NCI-H1092 treated with DMSO at 0.1 percent for 48 hours (cell line): ENCODE measurements at places on chromosomes 4 and X.
A peak's percentile ranks its signal among the peaks of the same experiment; 100 is the strongest.

DNA sequence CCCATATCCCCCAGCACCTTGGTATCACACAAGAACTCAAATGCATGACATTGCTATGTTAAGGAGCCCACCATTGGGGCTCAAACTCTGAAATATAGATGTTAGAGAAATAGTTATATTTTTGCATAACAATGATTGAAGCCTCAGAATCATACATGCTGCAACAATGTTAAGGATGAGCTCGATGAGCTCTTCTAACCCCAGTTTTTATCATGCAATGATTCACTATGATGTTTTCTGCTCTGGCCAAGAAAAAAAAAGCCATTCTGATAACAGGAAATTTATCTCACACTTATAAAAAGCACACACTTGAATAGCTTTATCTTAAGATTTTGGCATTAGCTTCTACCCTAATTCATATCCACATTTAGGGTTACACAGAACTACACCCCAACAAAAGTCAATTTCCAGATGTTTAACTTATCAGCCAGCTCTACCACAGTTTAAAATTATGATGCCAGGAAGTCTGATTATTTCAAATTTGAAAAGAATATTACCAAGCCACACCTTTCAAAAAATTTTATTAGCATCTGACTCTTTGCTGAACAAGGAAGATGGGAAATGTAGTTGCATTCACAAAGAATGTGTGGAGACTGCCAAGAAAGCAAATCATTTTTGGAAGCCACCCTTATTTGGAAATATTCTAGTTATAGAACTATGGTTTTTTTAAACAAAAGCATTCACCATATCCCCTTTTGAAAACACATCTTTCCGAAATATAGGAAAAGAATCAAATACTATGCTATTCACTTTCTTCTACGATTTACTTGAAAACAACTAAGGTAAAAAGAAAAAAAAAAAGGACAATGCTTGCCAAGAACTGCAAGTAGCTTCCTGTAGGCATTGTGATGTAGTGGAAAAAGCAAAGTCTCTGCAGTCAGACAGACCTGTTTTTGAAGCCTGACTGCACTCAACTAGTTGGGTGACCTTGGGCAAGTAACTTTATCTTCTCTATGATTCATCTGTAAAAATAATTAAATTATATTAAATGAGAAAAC is 100.8 kb upstream of the PLS3 start:
- no peak for DNase-seq

- DNase-seq = no peak
These were observed 581.4 kb upstream of the AADAT start for GRCh38 chr4:170671171-170671570.

DNA sequence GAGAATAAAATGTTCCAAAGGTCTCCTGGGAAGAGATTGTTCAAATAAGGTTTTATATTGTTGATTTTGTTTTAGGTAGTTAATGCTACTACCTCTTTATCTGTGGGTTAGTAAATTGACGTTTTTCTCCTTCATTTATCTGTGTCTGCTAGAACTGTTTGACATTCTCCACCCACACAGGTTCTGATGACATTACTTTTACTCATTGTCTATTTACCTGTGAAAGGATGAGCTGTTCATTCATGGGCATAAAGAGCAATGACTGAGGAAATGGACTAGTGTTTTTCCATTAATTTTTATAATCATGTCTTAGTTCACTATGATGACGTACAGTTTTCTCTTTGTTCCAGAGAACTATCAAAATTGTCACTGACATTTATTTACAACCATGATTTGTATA is 75.6 kb downstream of the CPE start:
- no peak for DNase-seq

- DNase-seq = no peak
These were observed 14.8 kb upstream of the SPARCL1 start for GRCh38 chr4:87543835-87544461.

GRCh38 chr4:150050566-150050965 is 27.7 kb upstream of the DCLK2 start:
- no peak for DNase-seq

DNA sequence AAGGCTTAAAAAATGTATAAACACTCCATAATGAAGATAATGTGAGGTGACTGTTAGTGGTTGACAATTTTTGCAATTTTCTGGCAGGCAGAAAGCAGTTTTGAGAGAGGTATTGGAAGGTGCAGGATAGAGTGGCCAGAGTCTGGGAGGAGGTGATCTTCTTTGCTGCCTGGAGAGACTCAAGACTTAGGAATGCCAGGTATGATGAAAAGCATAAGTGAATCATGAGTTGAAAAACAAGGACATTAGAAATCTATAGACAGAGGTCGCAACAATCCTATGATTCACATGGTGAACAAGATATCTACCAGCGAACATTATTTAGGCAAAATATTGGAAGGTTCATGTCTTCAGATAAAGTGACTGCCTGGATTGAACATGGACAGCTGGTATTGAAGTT is 118.5 kb downstream of the CFAP299 start:
- DNase-seq = no peak

- DNase-seq = no peak
These were observed 234.3 kb downstream of the ZNF674 start for GRCh38 chrX:46310815-46311497.

GRCh38 chrX:31384471-31384870 is 312.6 kb upstream of the FTHL17 start:
- DNase-seq = no peak

DNA sequence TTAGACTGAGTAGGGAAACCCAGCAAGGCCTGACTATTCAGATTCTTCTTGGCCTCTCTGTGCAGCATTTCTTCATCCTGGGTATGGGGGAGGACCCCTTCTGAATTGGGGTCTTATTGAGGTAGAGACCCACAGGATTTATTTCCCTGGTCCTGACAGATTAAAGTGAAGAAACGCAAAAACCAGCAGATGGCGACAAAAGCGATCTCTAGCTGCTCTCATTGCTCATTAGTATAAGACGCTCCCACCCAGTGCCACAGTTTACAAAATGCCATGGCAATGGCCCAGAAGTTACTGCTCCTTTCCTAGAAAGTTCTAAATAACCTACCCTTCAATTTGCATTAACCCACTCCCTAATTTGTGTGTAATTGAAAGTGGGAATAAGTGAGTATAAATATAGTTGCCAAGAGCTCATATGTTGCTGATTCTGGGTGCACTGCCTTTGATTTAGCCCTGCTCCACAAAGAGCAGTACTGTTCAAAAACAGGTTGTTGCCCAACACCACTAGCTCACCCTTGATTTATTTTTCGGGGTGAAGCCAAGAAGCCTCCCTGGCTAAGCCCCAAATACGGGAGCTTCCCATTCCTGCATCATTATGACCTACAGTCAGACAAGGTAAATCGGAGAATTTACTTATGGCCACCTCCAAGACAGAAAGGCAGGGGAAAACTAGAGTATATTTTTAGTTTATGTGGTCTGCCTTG is 3.7 kb upstream of the BEX4 start:
- peak; percentile 38 for DNase-seq

- DNase-seq = no peak
These were observed 76.9 kb downstream of the PAQR3 start for GRCh38 chr4:78862314-78862737.

GRCh38 chr4:87499403-87500091 is 29.6 kb downstream of the SPARCL1 start:
- no peak for DNase-seq

GRCh38 chr4:13783800-13784411 is 156.4 kb upstream of the BOD1L1 start:
- no peak for DNase-seq

DNA sequence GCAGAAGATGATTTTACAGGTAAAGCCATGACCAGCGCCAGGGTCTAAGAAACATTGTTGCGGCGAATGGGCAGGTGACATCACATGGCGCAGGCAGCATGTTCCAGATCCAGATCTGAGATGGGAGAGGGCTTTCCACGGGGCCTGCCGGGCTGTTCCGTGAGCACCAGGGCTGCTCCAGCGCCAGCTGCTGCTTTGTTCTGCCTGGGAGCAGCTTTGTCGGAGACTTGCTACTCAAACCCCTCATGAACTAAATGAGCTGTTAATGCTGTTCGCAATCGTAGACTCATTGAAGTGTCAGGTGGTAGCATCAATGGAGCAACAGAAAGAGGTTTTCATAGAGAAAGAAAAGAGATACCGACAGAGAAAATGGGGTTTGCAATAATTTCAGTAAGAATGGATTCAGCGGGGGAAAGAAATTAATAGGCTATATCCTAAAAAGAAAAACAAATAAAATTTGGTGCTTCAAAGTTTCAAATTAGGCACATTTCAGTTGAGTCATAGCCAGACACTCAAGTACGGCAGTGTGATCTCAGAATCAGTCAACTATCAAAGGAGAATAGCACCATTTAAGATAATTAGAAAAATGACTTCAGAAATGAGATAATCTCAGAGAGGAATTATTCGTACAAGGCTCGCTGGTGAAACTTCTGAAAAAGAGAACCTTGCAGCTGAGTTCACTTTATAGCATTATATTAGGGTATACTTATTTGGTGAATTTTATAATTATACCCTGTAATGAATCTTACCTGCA is 23.9 kb downstream of the SORBS2 start:
- DNase-seq = peak; percentile 81

DNA sequence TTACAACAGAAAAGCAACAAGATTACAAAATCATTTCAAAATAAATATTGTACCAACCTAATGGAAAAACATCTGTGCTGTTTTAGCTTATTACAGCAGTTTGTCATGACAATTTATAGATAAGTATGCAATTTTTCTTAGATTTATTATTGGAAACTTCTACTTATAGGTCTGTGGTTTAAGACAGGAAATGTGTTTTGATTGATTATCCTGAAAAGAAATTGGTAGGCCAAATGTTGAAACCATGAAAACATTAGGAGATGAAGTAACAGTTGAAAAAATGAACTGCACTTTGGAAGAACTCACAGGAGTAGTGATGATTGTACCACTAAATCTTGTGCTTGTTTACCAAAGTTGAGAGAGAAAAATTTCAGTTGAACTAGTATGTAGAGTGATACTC is 162.2 kb upstream of the GIMD1 start:
- no peak for DNase-seq

DNA sequence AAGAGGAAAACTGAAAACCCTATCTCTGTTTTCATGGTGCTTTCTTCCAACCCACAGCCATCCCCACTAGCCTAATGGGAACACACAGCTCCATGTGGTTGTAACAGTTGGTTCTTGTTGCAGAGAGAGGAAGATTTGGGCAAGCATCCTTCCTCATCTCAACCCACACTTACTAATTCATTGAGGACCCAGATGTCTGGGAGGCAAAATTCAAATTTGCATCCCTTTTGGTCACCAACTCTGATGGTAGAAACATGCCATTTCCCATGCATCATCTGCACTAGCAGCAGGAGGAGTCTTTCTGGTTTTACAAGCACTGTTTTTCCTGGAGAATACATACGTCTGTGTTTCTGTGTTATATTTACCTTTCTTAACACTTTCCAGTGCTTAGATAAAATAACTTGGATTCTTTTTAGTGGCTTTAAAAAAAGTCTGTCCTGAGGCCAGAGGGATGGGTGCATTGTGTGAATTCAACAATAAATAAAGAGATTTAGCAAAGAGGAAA is 301.0 kb downstream of the KCTD8 start:
- DNase-seq = no peak

GRCh38 chr4:161197912-161198311 is 965.9 kb downstream of the FSTL5 start:
- DNase-seq = no peak

DNA sequence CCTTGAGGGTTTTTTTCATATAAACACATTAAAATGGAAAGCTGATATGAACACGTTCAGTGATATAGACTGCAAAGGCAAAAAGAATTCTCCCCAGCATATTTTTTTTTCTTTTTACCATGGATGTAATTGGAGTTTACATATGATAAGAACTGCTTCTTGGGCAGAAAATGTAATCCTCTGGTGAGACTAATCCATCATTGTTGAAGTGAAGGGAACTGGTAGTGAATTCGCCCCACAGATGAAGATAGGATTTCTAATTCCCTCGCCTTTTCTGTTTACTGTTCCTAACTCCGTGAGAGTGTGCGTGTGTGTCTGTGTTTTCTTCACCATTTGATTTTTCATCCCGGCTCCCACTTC is 88.9 kb downstream of the GPR143 start:
- peak; percentile 23 for DNase-seq

DNA sequence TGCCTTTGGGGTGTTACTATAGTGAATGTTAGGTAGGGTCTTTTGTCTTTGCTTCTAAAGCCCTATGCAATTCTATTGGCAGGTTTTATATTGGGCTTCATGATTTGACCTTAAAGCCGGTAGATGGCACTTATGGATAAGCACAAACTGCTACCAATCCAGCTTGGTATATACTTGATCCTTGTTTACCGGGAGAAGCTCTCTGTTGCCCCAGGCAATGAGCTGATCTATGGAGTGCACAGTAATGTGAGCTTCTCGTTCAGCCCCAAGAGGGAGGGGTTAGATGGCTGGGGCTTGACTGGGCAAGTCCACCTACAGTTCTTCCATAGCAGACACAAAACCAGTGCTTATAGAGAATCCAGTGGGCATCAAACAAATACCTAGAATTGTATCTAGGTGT is 287.2 kb upstream of the CT83 start:
- DNase-seq = peak; percentile 7

DNA sequence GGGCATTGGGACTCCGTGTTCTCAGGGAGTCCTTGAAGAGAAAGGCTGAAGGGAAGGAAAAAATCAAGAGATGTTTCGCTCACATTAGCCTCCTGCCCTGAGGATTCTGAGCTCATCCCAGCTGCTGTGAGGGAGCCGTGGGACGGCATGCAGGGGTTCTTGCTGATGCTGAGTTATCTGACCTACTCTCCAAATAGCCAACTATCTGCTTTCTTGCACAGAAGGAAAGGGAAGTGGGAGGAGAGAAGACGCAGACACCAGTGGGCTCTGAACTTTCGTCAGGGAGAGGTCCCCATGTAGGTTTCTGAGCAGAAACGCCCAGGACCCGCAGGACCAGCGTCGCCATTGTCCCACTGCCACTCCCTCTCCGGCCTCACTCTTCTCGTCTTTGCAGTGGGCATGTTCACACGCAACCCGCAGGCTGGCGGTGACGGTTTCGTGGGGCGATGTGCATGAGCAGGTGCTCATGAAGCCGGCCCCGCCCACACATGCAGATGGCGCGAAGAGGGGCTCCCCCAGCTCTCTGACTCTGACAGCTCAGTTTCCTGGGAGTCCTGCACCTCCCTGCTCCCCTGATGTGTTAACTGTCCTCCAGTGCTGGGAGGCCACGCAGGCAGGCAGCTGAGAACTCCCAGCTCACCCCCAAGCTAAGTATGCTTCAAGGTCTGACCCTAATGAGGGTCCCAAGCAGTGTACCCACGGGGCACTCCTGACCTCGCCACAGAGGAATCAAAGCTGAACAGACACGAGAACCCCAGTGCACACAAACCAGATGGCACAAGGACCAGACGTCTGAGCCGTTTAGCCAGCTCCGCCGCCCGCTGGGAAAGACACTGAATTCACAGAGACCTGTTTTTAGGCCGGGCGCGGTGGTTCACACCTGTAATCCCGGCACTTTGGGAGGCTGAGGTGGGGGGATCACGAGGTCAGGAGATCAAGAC is 13.6 kb upstream of the ABLIM2 start:
- no peak for DNase-seq
